Placental pericyte (primary cell): ENCODE measurements at places on chromosomes 7 and 10. TPM values are rescaled to one million over a fixed set of nuclear protein-coding genes. Genes with fewer than 3 reads are reported as not detected.

AGMO gene
- total RNA-seq: 0.22 TPM in 1 of 2 replicates, not detected in the other

PHKG1 gene
- 0.86 and 0.88 TPM in 2 replicates for total RNA-seq

UBE2D1 gene
- total RNA-seq: 9.2 and 15.9 TPM in 2 replicates

DRGX gene
- total RNA-seq: not detected in 2 replicates

VWDE gene
- total RNA-seq: 0.14 TPM in 1 of 2 replicates, not detected in the other

CPVL gene
- 0.14 and 1.1 TPM in 2 replicates for total RNA-seq

HEPACAM2 gene
- total RNA-seq: not detected in 2 replicates

SFRP5 gene
- total RNA-seq: not detected in 2 replicates
